ENCODE measurements at places on chromosomes 12 and 14.

- peak; percentile 30 for DNase-seq
These were observed 830 bp downstream of the PPP4R3A start for GRCh38 chr14:91509083-91509877.

DNA sequence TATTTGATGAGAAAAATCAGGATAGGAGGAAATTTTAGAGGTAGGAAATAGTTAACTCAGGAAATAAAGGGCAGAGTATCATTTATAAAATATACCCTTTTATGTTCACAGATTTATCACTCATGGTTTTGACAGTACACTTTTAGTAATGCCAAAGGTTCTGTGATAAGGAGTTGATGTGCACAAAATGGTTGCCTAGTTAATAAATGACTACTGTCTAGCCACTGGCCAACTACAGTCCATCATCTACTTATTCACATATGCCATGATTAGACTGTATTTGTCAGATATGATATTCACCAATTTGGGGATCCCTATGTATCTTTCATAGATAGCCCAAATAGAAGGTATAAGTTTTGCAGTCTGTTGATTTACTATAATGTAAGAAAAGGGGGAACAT is 19.2 kb upstream of the GXYLT1 start:
- DNase-seq, result no peak

GRCh38 chr14:52802597-52802996 is 11.2 kb upstream of the GNPNAT1 start:
- no peak for DNase-seq

- DNase-seq, result no peak
These were observed 211.4 kb downstream of the SSPN start for GRCh38 chr12:26406813-26407212.

DNA sequence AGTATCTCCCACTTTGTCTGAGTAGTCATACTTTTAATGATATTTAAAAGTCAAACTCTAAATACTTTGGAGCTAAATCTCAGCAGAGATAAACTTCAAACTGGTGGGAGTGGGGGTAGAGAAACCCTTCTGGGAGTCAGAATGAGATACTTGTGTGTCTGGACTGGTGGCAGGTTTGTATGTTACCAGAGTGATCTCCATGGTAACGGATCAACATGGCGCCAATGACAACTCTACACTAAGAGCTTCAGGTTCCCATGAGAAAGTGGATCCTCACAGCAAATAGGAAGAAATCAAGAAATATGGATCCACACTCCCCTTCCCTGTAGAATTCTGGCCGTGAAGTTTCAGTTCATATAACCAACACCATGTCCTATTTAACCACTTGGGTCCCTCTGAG is 121.9 kb downstream of the ETV6 start:
- DNase-seq, result peak; percentile 26

DNA sequence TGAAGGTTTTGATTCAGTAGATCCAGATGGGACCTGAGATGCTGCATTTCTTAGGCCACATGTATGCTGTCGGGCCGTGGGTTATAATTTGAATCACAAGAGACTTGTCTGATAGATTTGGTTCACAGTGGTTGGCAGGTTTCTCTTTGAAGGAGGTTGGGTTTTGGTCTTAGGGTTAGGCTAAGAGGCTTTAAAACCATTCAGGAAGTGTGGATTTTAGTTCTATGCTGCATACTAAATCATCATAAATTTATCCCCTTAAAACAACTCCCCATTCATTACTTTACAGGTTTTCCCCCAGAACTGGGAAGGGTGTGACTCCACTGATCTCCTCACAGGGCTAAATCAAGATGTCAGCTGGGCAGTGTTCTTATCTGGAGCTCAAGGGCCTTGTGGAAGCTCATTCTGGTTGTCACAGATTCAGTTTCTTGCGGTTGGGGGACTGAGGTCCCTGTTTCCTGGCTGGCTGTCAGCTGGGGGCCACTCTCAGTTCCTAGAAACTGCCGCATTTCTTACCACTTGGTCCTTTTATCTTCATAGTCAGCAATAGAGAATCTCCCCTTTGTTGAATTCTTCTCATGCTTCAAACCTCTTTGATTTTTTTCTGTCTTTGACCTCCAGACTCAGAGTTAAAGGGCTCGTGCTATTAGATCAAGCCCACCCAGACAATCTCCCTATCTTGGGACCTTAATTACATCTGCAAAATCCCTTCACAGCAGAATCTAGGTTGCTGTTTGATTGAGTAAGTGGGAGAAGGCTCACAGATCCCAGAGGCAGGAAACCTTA is 20.6 kb upstream of the PCNX1 start:
- peak; percentile 65 for DNase-seq

DNA sequence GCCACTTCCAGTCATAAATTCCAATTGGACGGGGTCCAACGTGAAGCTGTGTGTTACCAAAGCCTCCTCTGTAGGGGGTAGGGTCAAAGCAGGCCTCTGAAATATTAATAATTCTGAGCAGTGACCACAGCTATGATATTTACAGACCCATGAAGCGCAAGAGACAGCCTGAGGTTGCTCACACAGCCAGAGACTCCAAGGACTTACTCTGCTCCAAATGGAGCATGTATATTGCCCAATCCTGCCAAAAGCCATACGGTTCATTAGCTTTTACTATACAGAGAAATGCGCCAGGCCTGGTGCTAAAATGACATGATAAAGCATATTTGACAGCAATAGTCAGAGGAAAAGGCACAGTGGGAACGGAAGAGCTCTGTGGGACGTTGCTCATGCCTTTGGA is 151.3 kb downstream of the PAH start:
- DNase-seq, result no peak

- no peak for DNase-seq
These were observed 365.8 kb upstream of the CCDC196 start for GRCh38 chr14:66120402-66120801.

DNA sequence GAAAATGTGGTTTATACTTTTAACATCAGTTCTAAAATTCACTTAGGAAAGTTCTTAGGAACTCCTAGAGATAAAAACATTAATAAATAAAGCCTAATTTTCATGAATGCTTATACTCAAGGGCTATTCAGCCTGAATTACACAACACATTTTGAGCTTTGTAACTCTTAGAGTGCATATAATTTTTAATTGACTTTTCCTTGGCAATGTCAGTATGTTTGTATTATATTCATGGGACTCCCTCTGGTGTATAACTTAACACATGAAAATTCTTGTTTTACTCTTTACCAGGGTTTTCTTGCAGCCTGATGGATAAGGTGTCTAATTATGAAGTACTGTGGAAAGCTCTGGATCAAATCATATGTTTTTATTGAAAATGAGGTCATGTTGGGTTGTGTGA is 150.6 kb upstream of the HMGA2 start:
- no peak for DNase-seq

DNA sequence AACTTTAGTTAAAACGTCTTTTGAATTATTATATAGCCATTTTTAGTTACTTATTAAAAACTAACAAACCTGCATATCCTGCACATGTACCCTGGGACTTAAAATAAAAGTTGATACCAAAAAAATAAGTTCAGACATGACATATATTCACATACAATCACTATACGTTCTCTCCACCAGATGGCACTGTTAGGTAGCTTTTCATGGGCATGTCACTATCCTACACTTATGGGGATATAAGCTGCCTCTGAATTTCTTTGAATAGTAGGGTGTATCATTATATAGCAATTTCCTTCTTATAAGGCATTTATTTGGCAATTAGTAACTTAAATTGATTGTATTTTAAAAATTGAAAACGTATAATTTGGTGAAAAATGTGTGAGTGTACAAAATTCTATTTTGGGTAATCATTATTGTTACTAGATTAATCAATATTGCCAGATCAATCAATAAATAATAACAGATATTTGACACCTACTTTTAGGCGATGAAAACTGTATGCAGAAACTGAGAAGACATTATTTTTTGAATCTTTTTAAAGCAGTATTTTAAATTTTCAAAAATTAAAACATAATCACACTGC is 31.8 kb upstream of the OR10A7 start:
- no peak for DNase-seq

GRCh38 chr12:2539938-2540337 is 254.8 kb upstream of the FKBP4 start:
- no peak for DNase-seq

DNA sequence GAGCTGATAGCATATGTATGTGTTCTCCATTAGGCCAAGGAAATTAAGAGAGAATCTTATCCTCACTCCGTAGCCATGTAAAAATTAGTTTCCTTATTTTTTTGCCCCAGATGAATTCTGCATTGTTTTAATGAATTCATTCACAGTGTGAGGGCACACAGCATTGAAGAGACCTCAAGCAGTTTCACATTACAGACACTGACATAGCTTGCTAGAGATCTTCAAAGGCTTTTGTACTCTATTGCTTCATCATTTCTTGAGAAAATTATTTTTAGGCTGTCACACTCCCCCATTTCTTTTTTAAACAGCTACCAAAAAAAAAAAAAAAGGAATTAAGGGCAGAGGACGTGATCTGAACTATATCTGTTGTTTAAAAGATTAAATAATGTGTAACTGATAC is 251.1 kb downstream of the BCAT1 start:
- no peak for DNase-seq

- DNase-seq, result no peak
These were observed 24.6 kb downstream of the NIN start for GRCh38 chr14:50806241-50806933.

DNA sequence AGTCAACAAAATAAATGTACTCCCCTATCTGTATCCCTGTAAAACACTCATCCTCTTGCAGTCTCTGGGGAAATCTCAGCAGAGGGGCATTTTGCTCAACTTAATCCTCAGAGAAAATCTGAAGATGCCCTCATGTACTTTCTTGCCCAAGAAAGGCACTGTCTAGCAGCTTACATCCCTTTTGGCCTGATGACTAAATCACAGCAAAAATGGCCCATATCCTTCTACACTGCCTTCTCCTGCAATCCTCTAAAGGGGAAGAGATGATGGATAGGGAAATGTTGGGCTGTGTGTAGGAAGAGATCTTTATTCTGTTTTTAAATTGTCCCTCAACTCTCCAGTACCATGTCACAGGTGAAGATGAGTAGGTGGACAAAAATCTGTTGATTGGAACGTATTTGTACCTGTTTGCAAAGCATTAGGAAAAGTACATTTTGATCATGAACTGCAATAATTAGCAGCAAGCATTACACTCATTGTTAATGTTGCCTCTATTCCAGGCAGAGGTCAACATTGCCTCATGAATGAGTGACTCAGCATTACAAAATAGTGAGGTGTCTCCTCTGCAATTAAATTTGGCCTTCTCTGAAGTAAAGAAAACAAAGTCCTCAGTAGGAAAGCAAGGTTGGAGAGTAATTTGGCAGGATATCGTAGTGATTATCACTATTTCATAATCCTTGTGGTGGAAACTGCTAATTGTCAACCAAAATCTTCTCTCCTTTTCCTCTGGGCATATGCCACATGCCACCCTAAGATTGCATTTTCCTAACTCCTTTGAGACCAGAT is 172.4 kb upstream of the CAND1 start:
- no peak for DNase-seq

GRCh38 chr12:115337693-115338543 is 653.9 kb upstream of the TBX3 start:
- DNase-seq, result no peak

- no peak for DNase-seq
These were observed 102.0 kb downstream of the SLC38A4 start for GRCh38 chr12:46723629-46724419.

- no peak for DNase-seq
These were observed 51.3 kb downstream of the SRGAP1 start for GRCh38 chr12:63895841-63896240.

GRCh38 chr12:25348593-25348895 is 97.8 kb upstream of the KRAS start:
- DNase-seq, result no peak

DNA sequence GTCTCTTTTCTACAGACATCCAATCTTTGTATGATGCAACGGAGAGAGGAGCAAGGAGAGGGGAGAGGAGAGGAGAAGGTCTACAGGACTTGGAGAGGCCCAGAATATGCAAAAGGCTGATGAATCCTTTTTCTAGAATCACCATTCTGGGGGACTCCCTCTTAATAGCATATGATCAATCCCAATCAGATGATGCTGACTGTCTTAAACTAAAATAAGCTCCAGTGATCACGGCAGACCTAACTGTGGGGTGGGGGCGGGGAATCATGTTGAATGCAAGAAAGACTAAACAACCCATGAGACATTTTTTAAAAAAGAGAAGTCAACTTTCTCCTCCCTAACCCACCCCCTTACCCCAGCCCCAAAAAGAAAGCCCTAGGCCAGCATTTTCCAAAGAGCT is 33.4 kb downstream of the BTBD7 start:
- DNase-seq, result no peak

- no peak for DNase-seq
These were observed 1074.6 kb downstream of the FLRT2 start for GRCh38 chr14:86604561-86604960.

DNA sequence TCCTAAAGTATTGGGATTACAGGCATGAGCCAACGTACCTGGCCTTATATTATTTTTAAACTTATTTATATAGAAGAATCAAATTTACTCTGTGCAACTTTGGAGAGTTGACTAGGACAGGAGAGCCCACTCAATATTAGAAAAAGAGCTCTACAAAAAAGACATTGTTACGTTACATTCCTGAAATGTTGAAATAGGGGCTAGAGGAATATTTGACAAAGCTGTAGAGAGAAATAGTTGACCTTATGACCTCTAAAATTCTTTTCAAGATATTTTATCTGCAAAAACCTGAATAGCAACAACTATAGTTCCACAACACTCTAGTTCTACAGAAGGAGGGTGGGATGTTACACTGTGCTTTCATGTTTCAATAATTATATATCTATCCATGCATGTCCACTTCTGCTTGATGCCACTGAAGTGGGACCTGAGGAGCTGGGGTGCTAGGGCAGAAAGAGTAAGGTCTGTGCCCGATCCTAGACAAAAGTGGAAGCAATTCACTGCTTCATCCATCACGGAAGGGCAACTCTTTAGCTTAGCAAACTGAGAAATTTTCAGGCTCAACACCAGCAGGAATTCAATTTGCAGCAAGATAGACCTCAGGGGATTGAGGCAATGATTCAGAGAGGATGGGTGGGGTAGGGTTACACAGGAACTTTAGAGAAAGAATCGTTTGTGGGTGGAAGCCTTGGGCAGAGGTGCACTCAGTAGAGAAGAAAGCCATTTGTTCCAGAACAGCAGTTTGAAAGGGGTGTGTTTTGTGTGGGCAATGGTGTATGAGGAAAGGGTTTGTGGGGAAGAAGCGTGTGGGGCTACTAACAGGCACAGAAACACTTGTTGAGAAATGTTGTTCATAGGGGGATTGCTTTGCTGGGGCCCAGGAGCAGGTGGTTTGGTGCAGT is 16.0 kb upstream of the RNASE10 start:
- no peak for DNase-seq

GRCh38 chr14:31388687-31389413 is 31.5 kb downstream of the HEATR5A start:
- no peak for DNase-seq

GRCh38 chr14:77598366-77599070 is 17.9 kb downstream of the SPTLC2 start:
- no peak for DNase-seq

Data from CD4-positive, alpha-beta T cell treated with Interferon gamma for 1 hour (primary cell).